ENCODE measurements at places on chromosomes 7 and 10.

- DNase-seq: peak; percentile 82
These were observed 88.1 kb downstream of the PRKCQ start for GRCh38 chr10:6491841-6492609.

DNA sequence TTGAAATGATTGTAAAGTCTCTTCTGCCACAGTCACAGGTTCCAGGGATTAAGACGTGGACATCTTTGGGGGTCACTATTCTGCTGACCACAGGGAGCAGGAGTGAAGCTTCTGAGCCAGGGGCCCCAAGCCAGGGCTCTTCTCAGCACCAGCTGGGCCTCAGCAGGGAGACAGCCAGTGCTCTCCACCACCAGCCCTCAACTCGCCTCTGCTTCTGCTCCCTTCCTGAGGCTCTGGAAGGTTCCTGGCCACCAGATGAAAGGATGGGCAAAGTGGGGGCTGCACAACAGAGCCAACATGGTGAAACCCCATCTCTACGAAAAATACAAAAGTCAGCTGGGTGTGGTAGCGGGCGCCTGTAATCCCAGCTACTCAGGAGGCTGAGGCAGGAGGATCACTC is 11.2 kb upstream of the CRYGN start:
- no peak for DNase-seq

- DNase-seq: no peak
These were observed 5.9 kb upstream of the GARIN1A start for GRCh38 chr7:128666200-128666599.

DNA sequence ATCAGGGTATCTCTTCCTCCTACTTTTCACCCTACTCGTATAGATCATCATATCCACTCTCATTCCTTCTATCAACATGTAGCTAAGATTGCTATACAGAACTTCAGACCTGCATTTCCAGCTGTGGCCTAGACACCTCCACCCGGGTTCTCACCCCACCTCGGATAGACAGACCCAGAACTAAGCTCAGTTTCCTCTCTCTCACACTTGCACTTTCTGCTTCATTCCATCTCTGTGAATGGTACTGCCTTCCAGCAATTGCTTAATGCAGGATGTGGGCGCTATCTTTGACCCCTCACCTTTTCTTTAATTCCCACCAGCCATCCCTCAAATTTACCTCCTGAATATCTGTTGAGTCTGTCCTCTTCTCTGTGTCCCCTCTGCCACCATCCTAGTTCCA is 35.7 kb downstream of the AGK start:
- no peak for DNase-seq

GRCh38 chr10:109127363-109127762 is 795.9 kb downstream of the XPNPEP1 start:
- no peak for DNase-seq

GRCh38 chr7:138079137-138079536 is 2.9 kb downstream of the AKR1D1 start:
- no peak for DNase-seq

- DNase-seq: no peak
These were observed 21.9 kb downstream of the MNX1 start for GRCh38 chr7:156988343-156989185.

DNA sequence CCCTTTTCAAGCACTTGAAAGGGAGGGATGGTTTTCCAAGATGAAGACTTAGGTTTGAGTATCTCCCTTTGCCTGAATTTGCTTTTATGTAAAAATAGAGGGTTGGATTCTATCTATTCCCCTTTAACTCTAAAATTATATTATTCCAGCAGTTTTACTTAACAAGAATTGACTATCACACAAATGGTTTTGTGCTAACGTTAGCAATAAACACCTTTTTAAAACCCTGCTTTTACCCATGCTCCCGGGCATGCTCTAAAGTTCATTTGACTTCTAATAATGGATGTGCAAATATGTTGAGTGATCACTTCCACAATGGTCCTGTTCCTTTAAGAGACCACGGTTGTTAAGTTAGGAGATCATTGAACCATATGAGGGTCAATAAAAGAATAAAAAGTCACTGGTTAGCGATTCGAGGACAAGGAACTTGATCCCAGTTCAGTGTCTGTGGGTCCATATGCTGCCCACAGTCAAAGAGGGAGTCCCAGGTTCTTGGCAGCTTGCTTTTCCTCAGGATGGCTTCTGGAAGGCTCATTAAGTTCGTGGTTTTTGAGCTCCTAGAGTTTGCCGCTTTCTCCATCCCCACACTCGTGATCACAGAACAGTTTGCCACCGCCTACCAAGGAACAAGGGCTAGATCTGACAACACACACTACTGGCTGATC is at the start of gene TMEM236:
TMEM236 (plus strand) TSS at position 421 of the 665 bp plus-strand sequence; CDS start at position 516, 95 bp downstream.
- no peak for DNase-seq

- no peak for DNase-seq
These were observed 23.0 kb upstream of the MXI1 start for GRCh38 chr10:110184398-110184797.

GRCh38 chr10:131843881-131844284 is 56.9 kb upstream of the PPP2R2D start:
- DNase-seq: no peak

GRCh38 chr10:72176701-72177100 is 39.1 kb upstream of the ANAPC16 start:
- DNase-seq: no peak

- no peak for DNase-seq
These were observed 62.5 kb downstream of the ZNF37A start for GRCh38 chr10:38156416-38157269.

- DNase-seq: no peak
These were observed 31.1 kb downstream of the CRTAC1 start for GRCh38 chr10:97999066-97999922.

DNA sequence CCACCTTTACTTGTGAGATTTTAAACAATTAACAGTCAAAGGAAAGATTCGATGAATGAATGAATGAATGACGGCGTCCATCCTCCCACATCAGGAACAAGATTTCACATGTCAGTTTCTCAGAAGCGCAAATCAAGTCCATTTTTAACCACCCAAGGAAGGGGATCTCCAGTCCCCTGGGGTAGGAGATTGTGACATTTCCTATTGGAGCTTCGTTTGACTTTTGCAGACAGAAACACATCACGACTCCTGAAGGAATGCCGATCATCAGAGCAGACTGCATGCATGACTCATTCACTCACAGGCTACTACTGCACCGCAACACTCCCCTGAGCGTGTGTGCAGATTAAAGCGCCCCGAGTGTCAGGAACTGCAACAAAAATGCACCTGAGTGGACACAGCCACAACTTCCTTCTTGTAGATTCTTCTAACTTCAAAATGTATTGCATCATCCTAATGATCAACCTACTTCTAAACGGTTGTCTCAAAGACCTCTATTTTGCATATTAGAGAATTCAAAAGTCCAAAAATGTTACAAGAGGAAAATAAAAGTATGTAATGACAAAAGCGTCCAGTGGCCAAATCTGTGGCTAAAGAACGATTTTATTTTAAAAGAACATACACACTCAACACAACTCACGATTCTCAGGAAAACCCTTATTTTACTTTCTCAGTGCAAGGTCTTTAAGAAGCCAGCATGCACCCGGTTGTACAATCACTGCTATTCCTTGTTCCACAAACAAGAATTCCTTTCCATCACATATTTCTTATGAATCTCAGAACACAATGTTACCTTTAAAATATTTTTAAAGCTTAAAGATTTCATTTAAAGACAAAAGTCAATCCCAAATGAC is 172.6 kb downstream of the FAM107B start:
- DNase-seq: peak; percentile 77

DNA sequence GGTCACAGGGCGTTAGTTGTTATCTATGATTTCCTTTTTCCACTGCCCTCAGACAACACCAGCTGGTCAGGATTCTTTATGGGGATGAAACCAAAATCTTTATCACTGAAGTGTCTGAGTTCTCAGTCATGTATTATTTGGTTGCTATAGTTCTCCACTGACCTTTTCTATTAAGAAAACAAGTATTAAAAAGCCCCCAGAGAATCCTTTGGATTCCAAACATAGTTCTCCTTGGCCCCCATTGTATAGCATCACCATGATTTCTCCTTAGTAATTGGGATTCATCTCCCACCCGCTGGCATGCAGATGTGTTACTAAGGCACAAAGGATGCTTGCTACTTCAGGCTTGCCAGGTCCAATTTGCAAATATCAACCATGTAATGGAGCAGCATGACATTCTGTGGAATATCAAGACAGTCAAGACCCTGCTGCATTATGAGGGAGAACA is 94.3 kb downstream of the IQUB start:
- no peak for DNase-seq

- no peak for DNase-seq
These were observed 13.6 kb downstream of the STAMBPL1 start for GRCh38 chr10:88893611-88894010.

GRCh38 chr7:69256634-69257081 is 341.6 kb upstream of the AUTS2 start:
- DNase-seq: peak; percentile 29

GRCh38 chr7:132428247-132428919 is 147.9 kb downstream of the PLXNA4 start:
- DNase-seq: no peak

DNA sequence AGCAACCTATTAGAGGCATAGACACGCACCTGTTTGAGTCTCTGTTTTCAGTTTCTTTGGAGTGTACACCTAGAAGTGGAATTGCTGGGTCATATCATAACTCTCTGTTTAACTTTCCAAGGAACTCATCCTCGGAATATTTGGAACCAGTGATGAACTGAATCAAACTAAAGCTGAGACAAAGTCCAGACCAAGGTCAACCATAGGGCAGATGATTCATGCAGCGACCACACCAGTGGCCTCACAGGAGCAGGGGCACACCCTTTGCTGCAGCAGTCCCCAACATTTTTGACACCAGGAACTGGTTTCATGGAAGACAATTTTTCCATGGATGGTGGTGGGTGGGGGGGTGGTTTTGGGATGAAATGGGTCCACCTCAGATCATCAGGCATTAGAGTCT is 4.9 kb upstream of the OPTN start:
- DNase-seq: no peak

GRCh38 chr10:76935941-76936613 is 701.5 kb downstream of the KCNMA1 start:
- DNase-seq: no peak

DNA sequence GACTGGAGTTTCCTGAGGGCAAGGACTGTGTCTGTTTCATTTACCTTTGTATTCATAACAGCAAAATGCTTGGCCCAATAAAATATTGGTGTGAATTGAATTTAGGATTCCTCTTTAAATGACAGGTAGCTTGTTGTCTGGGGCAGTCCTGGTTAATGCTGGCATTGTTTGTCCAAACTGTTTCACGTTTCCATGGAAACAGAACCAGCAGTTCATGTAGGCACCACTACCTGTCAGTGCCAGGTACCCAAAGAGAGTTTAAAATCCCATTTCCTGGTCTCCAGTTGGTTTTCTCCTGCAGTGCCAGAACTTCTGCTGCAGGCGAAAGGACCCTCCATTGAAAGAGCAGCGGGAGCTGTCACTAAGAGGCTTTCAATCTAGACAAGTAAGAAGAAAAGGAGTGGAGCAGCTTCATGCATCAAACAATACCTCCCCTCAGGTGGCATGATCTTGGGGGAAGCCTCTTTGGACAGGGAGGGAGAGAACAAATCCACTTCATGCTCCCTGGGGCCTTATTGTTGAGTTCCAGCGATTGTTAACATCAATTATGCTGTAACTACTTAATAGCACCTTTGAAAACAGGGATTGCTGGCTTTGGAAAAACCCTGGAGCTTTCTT is 109.6 kb downstream of the KIF20B start:
- DNase-seq: no peak

GRCh38 chr7:128402356-128402755 is 7.4 kb downstream of the IMPDH1 start:
- DNase-seq: no peak

DNA sequence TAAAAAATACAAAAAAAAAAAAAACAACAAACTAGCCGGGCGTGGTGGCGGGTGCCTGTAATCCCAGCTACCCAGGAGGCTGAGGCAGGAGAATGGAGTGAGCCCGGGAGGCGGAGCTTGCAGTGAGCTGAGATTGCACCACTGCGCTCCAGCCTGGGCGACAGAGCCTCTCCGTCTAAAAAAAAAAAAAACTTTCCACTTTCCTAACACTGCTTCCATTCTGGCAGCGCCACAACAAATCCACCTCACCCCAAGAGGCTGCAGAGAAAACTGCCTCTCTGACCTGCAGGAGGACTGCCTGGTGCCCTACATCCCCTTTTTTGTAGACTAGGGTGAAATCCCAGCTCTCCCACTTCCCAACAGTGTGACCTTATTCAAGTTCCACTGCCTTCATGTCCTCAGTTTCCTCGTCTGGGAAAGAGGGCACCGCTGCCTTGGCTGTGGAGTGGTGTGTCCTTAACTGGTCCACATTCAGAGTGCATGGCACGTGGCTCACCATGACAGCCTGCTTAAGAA is 2.6 kb upstream of the MBL2 start:
- no peak for DNase-seq

- DNase-seq: no peak
These were observed 144.2 kb downstream of the JCAD start for GRCh38 chr10:29914986-29915785.
